AG09309 (cell line): ENCODE measurements at places on chromosomes 4 and X.

GRCh38 chr4:176595257-176595656 is 197.5 kb downstream of the VEGFC start:
- DNase-seq, result no peak

- DNase-seq, result no peak
Observed at GRCh38 chrX:38985375-38985774, 184.1 kb downstream of the MID1IP1 start.

DNA sequence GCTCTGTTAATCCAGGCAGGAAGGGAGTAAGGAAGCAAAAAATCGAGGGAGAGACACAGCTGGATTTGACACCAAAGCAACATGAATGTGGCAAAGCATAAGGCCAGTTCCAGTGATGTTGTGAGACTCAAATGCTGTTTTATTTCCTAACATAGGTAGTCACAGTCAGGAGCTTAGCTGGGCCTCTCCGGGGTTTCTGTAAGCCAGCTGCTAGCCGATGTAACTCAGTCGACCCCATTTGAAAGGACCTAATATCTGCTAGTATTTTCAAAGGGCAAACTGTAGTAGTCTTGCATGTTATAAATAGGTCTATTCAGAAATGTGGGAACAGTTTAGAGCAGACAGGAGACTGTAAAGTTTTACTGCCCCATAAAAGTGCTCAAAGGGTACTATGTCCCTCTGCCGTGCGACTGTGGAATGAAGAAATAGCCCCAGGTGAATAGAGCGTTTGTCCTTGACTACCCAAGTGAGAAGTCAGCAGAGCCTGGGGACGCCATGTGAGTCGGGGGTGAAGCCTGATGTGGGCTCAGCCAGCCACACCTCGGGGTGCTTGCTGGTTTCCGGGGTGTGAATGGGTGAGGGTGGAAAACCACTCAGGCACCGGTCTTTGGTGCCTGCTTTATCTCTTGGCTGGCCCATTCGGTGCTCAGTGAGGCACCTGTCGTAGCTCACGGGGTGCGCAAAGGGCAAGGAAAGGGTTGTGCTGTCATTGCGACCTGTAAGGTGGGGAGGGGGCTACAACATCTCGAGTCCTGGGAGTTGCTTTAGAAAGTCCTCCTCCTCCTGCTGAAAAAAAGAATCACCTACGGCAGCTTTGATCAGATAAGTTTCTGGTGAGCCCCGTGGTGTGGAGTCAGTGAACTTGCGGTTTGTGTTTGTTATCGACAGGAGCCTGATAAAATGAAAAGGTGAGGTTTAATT is 745 bp downstream of the TRIM2 start:
- no peak for DNase-seq

- no peak for DNase-seq
Observed at GRCh38 chr4:25029479-25030276, 1.1 kb downstream of the LGI2 start.

GRCh38 chr4:185210102-185210981 is 944 bp downstream of the SNX25 start:
- no peak for DNase-seq

- DNase-seq, result peak; percentile 39
Observed at GRCh38 chrX:135973548-135974278, at the start of gene MMGT1. TSS of gene MMGT1 (minus strand) at chrX:135973988. CDS start at chrX:135973675, 313 bp downstream.

DNA sequence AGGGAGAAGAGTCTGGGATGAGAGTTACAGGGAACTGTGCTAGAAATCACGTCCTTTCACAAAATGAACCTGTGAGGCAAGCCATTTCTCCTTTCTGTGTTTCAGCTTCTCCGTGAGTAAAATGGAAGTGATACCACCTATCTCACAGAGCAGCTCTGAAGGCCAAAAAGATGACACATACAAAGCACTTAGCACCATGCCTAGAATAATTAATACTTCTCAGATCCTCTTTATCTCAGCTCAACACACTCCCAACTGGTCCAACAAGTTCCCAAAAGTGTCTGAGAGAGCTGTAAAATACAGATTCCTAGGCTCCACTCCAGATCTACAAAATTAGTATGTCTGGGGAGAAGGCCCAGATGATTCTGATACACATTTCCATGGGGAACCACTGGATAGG is 38.3 kb downstream of the LHFPL1 start:
- no peak for DNase-seq
